ENCODE measurements at places on chromosomes 4 and X.

GRCh38 chr4:184168406-184169019 lies 49.2 kb downstream of the ENPP6 start:
- peak; percentile 46 for DNase-seq

GRCh38 chrX:154040307-154040756 lies 20.6 kb upstream of the IRAK1 start:
- DNase-seq = no peak

- DNase-seq = no peak
Measured at GRCh38 chrX:16205840-16206239, 38.6 kb downstream of the MAGEB17 start.

GRCh38 chr4:177127658-177128057 lies 182.0 kb upstream of the NEIL3 start:
- DNase-seq = no peak

DNA sequence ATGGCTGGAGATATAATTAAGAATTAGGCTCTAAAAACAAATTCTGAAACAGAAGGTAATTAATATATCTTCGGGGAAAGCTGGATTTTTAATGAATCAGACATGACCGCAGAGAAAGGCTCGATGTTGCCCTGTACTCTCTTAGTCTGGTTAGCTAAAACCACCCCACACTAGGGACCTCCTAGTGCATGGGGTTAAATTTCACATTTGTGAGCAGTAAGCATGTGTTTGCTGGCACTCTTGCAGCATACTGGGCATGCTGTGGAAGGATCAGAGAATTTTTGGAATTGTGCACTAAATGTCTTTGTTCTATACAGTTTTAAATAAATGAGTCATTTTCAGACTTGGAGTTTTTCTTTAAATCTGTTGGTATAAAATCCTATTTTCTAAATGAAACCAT lies 475.6 kb upstream of the FTHL17 start:
- peak; percentile 14 for DNase-seq

DNA sequence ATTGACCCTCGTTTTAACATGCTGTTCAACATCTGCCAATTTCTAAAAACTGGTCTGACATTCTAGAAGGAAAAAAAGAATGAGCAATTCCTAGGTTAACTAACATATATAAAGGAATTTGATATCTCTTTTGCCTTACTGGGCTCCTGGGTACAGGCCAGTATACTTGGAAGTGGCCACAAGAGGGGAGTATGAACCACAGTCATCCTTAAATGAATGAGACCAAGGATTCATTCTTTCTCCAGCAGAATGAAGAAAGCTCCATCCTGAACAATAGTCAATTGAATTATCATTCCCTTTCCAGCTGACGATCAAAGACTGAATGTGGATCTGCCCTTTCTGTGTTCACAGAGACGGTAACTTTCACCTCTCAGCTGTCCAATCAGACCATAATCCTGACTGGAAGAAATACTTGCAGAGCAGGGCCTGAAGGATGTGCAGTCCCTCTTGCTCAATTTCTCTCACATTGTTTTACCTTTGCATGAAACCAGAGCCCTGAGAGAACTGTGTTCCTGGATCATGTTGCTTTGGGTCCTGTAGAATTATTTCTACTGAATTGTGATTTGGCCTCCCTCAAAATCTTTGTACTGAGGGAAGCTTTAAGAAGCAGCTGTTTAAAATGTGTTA lies 14.8 kb upstream of the SPARCL1 start:
- DNase-seq = peak; percentile 51

GRCh38 chr4:20106921-20107320 lies 144.8 kb upstream of the SLIT2 start:
- no peak for DNase-seq

DNA sequence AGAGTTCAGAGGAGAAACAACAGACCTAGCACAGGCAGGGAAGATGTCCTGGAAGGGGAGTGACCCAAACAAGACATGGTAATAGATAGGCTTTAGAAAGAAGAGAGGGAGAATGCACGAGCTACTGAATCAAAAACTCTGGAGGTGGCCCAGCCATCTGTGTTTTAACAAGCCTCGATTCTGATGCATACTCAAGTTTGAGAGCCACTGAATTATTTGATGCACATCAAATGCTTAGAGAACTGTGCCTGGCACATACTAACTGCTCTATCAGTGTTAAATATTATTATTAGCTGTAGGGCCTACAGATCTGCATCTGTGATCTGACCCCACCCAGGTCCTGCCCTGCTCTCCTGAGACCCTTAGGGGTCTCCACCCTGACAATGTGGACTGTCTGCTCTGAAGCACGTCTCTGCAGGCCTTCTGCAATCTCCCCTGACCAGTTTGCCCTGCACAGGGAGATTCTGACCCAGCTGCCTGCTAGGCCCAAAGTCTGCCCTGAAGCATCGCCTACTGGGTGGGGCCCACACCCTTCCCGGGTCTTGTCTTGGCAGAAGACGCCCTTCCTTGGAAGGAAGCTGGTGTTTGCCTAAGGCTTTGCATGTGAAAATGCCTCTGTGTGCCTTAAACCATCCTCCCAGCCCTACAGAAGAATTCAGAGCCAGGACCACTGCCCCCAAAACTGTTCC lies 201.5 kb upstream of the KLF3 start:
- DNase-seq = no peak

- DNase-seq = peak; percentile 53
Measured at GRCh38 chrX:67781132-67781531, 237.3 kb downstream of the AR start.

DNA sequence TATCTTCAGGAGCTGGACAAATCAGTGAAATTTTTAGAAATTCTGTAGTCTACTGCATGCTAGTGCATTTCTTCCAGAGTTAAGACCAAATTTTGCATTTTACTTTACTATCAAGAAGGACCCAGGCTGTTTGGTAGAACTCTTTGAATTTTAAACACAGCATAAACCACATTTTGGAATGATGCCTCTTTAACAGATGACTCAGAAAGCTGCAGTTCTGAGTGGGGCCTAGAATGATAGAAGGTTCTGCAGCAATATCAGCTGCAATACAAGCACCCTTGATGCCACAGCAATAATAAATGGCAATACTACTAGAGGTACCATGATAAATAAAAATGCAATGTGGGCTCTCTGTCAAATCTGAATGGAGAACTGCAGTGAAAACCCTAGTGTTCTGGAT lies 198.7 kb downstream of the TMA16 start:
- no peak for DNase-seq

DNA sequence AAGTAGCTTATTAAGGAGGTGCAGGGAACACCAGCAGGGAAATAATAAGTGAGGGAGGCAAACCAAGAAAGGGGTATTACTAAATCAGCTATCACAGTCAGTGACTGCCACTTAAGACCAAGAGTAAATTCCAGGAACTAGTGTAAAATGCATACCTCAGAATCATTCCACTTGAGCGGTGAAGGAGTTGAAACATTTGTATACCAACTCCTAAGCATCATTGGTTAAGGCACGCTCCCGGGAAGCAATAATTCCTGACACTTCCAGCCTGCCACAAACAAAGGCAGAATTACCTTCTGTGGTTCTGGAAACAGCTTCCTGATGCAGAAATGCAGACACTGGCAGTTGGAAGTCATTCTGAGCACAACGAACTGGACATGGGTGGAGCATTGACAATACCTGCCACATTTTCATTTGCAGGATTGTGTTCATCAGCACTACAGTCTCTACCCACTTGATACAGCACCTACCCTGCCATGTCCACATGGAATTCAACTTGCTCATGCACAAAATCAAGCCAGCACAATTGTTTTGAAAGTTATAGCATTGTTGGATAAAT lies 82.1 kb downstream of the PPP1R2C start:
- DNase-seq = no peak

DNA sequence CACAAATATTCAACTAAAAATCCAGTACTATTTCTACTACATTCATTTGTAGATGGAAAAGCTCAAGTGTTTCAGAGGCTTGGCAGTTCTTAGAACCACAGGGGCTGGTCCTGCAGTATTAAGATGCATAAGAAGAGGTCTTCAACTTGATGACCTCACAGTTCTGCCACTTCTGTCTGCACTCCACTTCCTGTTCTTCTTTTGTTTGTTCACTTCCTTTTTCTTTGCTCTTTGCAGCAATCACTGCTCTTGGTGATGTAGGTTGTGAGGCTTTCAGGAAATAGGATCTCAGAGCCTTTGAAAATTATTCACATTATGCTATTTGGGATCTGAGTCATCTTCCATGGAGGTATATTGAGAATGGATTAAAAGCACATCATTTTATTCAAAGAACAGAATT lies 602.0 kb upstream of the CPEB2 start:
- DNase-seq = no peak

DNA sequence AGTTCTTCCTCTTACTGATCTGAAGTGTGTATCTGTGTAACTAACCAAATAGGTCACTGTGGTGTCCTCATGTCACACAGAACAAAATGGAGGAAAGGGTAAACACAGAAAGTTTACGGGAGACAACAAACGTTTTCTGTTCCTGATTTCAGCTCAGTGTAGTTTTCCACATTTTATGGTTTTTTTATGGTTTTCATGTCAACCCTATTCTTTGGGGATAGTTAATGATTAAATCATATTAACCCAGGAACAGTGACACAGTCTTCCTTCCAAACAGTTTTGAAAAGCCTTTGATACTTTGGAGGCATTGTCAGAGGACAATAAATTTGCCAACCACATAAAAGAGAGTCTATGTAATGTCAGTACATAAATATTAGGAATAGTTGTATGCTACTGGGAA lies 4.2 kb downstream of the LNX1 start:
- DNase-seq = no peak

GRCh38 chr4:182555997-182556418 lies 312.8 kb downstream of the TENM3 start:
- peak; percentile 66 for DNase-seq

DNA sequence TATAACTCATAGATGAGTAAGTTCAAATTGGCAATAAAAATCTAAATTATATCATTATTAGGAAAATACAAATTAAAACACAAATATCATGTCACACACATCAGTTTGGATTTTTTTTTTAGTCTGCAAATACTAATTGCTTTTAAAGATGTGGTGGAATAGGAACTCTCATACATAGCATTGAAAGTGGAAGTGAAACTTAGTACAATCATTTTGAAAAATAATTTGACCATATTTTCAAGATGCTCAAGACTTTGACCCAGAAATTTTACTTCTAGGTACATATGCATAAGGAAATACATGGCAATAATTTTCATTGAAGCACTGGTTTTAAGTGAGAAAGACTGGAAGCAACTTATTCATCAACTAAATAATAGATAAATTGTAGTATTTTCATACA lies 147.5 kb upstream of the SMIM31 start:
- DNase-seq = no peak

DNA sequence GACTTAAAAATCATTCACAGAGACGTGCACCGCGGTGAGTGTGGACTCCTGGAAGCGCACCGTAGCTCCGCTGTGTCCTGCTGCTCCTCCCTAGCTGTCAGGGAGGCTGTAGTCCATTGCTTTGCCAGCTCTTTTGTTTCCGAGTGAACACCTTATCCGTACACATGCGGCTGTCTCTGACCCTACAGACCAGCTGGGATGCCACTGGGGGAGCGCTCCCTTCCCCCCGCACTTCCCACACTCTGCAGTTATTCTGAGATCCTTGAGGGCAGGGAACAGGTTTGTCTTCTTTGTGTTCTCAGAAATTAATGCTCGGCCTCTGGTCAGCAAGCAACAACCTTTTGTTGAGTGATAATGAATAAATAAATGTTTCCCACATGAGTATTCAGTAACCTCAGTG lies 33.7 kb upstream of the MSANTD1 start:
- no peak for DNase-seq

- DNase-seq = no peak
Measured at GRCh38 chr4:101156619-101157310, 190.6 kb downstream of the PPP3CA start.

- no peak for DNase-seq
Measured at GRCh38 chrX:134591502-134591901, 66.8 kb downstream of the PLAC1 start.

- peak; percentile 84 for DNase-seq
Measured at GRCh38 chrX:13377550-13377934, 57.7 kb upstream of the ATXN3L start.

DNA sequence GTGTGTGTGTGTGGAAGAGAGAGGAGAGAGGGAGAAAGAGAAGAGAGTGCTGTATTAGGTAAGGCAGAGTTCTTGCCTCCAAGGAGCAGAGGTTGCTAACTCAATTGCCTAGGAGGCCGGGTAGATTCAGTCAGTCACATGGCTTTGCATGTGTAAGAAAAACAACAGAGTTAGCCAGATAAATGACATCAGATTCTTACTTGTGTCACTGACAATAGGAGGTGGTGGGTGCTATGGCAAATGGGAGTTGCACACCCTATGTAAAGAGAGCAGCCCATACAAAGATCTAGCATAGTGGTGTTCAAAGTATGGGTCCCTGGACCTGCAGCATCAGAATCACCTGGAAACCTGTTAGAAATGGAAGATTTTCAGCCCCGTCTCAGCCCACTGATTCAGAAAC lies 14.4 kb upstream of the PGRMC2 start:
- no peak for DNase-seq

- DNase-seq = no peak
Measured at GRCh38 chr4:6955261-6955911, 45.8 kb downstream of the TBC1D14 start.

DNA sequence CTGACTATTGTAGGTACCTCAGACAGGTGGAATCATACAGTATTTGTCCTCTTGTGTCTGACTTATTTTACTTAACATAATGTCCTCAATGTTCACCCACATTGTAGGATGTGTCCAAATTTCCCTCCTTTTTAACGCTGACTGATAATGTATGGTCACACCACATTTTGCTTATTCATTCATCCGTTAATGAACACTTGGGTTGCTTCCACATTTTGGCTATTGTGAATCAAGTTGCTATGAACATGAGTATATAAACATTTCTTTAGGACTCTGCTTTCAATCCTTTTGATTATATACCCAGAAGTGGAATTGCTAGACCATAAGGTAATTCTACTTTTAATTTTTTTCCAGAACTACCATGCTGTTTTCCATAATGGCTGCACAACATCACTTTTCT lies 87.0 kb upstream of the NDP start:
- DNase-seq = no peak

- peak; percentile 96 for DNase-seq
Measured at GRCh38 chrX:149540621-149541520, at the start of gene EOLA1. EOLA1 (plus strand) TSS chrX:149541012; CDS start chrX:149545631, 4,619 bp downstream.

- no peak for DNase-seq
Measured at GRCh38 chr4:56671373-56671772, 9.7 kb downstream of the HOPX start.

- DNase-seq = no peak
Measured at GRCh38 chr4:94400191-94400590, 51.6 kb upstream of the PDLIM5 start.

GRCh38 chr4:2833671-2834000 lies 10.0 kb upstream of the ADD1 start:
- no peak for DNase-seq

DNA sequence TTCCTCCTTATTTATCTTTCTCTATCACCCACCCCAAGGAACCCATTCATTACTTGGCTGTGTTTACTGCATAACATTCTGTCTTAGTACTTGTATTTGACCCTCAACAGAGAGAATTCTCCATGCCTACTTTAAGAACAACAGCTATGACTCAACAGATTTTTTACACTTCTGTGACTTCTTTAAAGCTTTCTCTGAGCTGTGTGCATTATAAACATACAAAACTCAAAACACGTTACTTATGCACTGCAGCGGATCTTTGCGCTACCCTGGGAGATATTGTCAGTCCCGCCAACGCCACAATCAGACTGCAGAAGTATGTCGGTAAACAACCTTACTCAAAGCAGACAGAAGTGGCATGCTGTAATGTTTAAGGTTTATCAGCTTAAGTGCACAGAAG lies 35.1 kb downstream of the PRKX start:
- DNase-seq = no peak

- DNase-seq = no peak
Measured at GRCh38 chrX:153380691-153381090, 20.5 kb downstream of the PNMA6E start.

Measured in H4 (cell line).